ENCODE measurements at places on chromosomes 6 and 20.

- no peak for DNase-seq
Measured at GRCh38 chr6:152318278-152318677, 318.9 kb downstream of the SYNE1 start.

- no peak for DNase-seq
Measured at GRCh38 chr20:32532246-32532645, 52.9 kb downstream of the NOL4L start.

DNA sequence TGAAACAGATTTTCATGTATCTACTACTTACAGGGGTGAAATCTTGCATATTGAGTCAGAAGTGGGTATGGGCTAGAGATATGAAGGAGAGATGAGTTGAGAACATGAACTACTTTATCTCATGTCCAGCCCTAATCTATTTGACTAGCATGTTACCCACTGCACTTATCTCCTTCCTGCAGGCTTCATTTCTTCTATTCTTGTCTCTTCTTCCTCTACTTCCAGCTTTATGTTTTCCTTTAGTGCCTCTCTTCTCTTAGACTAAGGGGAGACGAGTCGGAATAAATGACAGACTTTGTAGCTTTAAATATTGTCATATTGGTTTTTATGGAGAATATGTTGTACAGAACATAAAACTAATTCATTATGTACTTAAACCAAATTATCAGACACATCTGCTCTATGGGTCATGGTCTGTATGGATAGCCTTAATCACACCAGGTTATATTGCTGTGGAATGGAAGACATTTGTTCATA lies 5.3 kb downstream of the RAB32 start:
- no peak for DNase-seq

- DNase-seq, result no peak
Measured at GRCh38 chr6:166032366-166033200, 135.1 kb downstream of the TBXT start.

- DNase-seq, result no peak
Measured at GRCh38 chr6:114897536-114897935, 554.7 kb upstream of the HS3ST5 start.

- no peak for DNase-seq
Measured at GRCh38 chr6:52152711-52153160, 33.4 kb upstream of the IL17A start.

GRCh38 chr6:34146021-34146782 lies at the start of gene GRM4:
GRM4 (minus strand) TSS chr6:34146087; CDS start chr6:34133496, 12,591 bp downstream.
- no peak for DNase-seq

DNA sequence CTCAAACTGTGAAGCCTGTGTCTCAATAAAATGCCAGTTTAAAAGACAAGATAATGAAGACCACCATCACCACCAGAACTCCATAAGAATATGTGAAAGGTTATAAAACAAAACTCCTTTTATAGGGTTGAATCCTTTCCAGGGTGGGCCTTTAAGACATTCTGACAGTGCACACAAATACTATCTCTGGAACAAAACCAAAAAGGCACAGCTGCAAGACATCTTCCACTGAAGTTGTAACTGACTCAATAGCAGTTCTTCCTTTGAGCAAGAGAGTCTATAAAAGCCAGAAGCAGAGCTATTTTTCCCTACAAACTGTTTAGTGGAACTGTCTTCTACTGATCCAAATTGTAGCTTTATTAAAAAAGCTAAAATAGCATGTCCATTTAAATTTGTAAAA lies 81.6 kb downstream of the EPB41L2 start:
- no peak for DNase-seq

- no peak for DNase-seq
Measured at GRCh38 chr20:57124800-57125517, 141.5 kb downstream of the BMP7 start.

GRCh38 chr6:131173680-131174079 lies 38.4 kb downstream of the AKAP7 start:
- DNase-seq, result no peak

DNA sequence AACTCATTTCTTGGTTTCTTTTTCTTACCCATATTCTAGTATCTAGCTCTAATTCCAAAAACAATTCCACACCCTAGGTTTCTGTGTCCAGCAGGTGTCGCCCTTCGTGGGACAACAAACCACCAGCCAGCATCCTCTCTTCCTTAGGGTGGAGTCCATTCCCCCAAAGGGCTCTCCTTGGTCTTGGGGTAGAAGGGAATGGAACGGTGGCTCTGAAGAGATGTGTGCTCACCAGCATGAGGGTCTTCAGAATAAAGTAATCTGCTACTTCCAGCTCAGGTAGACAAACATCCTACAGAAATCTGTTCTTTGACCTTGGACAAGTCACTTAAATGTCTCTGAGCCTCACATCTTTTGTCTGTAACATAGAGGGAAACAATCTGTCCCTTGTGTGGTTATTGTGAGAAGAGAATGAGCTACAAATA lies 7.2 kb downstream of the HLA-DMB start:
- DNase-seq, result no peak

- peak; percentile 14 for DNase-seq
Measured at GRCh38 chr6:79813854-79814709, 133.3 kb downstream of the ELOVL4 start.

GRCh38 chr20:50417023-50417329 lies 93.2 kb upstream of the PTPN1 start:
- no peak for DNase-seq

- DNase-seq, result no peak
Measured at GRCh38 chr6:80639181-80639629, 532.7 kb downstream of the BCKDHB start.

DNA sequence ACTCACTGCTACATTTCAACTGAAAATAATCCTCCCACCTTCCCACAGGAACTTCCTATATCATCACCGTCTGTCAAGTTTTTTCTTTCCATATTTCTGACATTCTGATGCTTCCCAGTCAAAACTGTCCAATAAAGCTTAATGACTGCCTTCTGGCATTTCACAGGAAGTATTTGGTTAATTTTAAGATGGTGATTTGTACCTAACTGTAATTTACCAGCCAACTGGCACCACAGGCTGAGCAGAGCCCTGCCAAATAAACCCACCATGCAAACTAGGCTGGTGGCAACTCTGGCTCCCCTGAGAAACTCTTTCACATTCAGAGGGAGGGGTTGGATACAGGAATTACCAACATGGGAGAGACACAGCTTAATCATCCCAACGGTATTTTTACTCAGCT lies 50.0 kb downstream of the KLHL32 start:
- DNase-seq, result no peak

- no peak for DNase-seq
Measured at GRCh38 chr20:50333812-50334211, 143.2 kb downstream of the CEBPB start.

GRCh38 chr6:61640463-61640862 lies 645.6 kb downstream of the KHDRBS2 start:
- DNase-seq, result no peak

Measured in NCI-H1417 treated with DMSO at 0.1 percent for 48 hours (cell line).